GM03348 (cell line): ENCODE measurements at places on chromosomes 5 and 9.
A peak's percentile ranks its signal among the peaks of the same experiment; 100 is the strongest.

- DNase-seq, result no peak
Measured at GRCh38 chr9:135294836-135295235, 184.7 kb upstream of the PPP1R26 start.

- DNase-seq, result no peak
Measured at GRCh38 chr9:136865041-136865767, 904 bp downstream of the EDF1 start.

- DNase-seq, result no peak
Measured at GRCh38 chr9:79461712-79462111, 110.1 kb upstream of the TLE4 start.

GRCh38 chr5:77086368-77086688 is 757 bp downstream of the ZBED3 start:
- DNase-seq, result no peak

DNA sequence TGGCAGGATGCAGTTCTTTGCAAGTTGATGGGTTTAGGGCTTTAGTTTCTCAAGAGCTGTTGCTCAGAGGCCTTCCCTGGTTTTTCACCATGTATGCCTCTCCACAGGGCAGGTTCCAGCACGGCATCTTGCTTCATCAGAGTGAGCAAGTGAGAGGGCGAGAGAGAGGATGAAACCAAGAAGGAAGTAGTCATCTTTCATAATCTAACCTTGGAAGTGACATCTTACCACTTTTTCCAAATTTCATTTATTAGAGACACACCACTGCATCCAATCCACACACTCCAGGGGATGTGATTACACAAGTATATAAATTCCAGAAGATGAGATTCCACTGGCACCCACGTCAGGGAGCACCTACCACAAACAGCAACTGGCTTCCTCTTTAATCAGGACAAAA is 294.4 kb downstream of the MARCHF11 start:
- DNase-seq, result peak; percentile 30

GRCh38 chr5:9440517-9440916 is 105.4 kb downstream of the SEMA5A start:
- peak; percentile 31 for DNase-seq

- DNase-seq, result no peak
Measured at GRCh38 chr9:71783120-71783523, 14.8 kb upstream of the CEMIP2 start.

DNA sequence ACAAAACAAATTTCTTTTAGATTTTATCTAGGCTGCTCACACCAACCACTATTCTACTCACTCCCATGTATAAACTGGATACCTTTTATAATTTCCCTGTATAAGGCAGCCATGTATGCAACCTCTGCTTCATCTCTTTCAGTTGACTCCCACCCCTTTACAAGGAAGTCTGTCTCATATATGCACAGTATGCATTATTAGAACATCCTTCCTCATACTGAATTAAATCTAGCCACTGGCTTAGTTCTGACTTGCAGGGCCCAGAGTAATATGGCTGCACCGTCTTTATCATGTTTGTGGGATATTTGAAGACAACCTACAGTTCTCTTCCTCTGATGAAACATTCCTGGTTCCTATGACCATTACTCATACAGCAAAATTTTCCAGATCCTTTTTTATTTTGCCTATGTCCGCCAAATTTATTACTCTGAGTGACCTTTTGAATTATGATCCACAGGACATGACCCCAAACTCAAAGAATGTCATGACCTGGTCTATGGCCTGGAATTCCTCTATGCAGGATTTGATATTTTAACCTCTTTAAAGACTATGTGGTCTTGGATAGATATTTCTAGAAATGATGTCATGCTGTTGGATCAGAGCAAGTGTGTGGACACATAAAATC is 76.6 kb upstream of the ITGA1 start:
- DNase-seq, result no peak

DNA sequence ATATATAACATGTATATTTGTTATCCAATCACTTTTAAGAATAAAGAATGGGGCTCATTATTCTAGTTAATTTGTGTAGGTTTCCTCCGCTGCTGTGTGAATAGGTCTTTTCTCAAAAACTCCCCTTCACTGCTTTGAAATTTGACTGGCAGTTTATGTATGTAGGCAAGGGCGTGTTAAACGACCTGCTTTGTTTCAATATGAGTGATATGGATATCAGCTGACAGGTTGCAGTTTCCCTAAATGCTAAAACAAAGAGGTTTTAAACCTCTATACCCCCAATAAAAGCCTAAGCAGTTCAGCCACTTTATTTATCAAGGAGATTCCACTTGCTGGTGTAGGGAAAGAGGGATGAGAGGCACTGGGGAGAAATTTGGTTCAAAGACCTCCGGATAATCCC is 159.6 kb downstream of the TMEM167A start:
- DNase-seq, result no peak

- no peak for DNase-seq
Measured at GRCh38 chr5:66138637-66139317, 5.3 kb upstream of the SREK1 start.

GRCh38 chr5:111720333-111720890 is 36.6 kb downstream of the NREP start:
- no peak for DNase-seq

DNA sequence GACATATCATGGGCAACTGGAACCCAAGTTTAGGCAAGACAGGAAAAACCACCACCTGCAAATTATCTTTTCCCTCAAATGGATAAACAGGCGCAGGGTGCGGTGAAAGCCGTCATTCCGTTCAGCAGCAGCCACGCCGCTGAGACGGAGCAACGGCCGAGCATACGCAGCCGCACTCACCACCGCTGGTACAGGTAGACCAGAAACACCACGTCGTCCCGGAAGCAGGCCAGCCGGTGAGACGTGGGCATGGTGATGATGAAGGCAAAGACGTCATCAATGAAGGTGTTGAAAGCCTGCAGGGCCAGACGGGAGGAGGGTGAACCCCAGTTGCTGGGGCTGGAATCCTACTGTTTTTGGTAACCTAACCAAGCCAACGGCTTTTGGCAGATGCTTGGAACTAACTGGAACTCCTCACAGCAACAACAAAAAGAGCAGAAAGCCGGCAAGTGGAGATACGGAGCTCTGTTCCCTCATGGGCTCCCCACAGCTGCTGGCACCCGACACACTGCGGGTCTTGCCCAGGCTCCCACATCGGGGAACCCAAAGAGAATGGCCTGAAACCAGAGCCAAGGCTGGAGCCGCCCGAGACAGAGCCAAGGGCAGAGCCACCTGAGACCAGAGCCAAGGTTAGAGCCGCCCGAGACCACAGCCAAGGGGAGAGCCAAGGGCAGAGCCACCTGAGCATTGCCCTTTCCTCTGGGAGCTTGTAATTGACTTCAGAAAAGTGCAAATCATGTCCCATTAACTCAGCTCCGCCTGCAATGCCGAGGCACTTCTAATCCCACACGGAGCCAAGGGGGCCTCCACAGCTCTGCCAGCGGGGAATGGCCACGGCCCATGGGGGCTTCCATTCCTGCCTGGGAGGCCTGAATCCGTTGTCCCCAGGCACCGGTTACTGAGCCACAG is 24.2 kb downstream of the CLPTM1L start:
- DNase-seq, result no peak

DNA sequence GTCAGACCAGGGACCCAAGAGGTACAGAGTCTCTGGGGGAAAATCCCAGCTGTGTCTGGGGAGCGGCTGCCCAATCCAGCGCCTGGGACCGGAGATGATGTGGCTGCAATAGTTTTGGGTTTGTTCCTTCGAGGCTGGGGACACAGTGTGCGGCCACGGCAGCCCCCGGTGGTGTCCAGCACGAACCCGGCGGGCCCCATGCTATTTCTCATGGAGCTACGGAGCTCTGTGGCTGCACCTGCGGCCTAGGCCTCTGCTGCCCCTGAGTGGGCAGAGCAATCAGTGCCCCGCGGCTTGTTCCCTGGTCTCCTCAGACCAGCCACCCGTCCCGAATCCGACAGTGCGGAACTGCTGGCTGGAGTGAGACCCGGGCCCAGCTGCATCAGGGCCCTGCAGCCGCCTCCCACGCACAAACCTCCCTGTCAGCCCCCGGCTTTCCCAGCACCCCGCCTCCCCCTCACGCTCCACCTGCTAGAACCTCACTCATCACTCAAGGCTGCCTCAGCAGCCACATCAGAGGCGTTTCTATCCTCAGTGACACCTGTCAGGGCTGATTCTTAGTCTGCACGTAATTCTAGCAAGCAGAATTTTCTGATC is 29.0 kb downstream of the SARDH start:
- no peak for DNase-seq
